ENCODE measurements at places on chromosomes 6 and 20. TPM values are rescaled to one million over a fixed set of nuclear protein-coding genes. Genes with fewer than 3 reads are reported as not detected.

DNA sequence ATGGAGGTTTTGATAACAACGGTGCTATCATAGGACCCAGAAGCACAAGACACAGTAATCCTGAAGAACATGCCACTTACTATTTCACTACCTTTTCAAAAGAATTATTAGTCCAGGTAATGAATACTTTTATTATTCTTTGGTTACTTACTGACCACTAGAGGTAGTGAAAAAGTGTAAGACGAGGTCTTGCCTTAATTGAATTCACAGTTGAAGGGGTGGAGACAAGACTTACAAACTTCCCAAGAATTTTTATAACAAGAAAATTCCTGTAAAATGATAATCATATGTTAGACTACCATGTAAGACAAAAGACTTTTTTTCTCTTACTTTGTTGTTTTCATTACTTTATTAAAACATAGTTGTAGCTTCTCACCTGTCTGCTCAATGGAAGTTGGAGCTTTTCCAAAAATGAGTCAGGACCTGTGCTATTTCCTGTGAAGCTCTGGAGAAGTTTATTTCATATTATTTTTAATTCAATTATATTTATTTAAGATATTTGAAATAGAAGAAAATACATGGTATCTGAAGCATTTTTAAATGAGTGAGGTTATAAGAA is 52.4 kb downstream of the DOP1A start:
- DNase-seq = no peak

DNA sequence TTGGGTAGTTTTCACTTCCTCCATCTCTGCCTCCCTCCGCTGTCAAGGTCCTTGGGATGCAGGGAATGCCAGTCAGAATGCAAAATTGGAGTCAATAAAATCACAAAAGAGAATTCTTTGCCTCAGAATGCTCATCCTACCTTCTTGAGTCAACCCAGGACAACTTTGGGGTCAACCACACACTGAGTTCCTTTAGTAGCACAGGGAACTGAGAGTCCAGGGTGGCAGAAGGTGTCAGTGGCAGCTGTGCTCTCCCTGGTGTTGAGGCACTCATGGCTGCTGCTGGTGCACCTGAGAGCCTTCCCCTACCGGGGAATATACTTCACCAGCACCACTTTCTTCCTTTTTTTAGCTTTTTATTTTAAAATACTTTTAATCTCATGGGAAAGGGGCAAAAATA is 829 bp upstream of the NOTCH4 start:
- no peak for DNase-seq

Gene SLC22A23
- 38.4 TPM for total RNA-seq

GRCh38 chr20:38893056-38893564 is 33.1 kb upstream of the FAM83D start:
- DNase-seq = no peak

GRCh38 chr6:129555206-129555832 is 154.7 kb downstream of the ARHGAP18 start:
- no peak for DNase-seq

DNA sequence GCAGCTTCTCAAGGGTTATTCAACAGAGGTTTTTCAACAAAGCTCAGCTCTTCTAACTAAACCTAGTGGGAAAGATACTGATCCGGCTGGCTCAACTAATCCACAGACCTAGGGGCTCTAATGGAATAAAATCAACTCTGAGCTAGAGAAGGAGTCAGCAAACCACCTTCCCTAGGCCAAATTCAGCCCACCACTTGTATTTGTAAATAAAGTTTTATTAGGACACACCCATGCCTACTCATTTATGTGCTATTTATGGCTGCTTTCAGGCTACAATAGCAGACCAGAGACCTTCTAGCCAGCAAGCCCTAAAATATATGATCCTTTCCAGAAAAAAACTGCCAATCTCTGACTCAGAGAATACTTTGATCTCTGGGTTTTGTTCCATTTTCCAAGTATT is 6.0 kb upstream of the RAB22A start:
- DNase-seq = no peak

Data from H1 (cell line).